Neural crest cell (in vitro differentiated cells): ENCODE measurements at places on chromosomes 1 and 21. TPM values are rescaled to one million over a fixed set of nuclear protein-coding genes. Genes with fewer than 3 reads are reported as not detected.

DNA sequence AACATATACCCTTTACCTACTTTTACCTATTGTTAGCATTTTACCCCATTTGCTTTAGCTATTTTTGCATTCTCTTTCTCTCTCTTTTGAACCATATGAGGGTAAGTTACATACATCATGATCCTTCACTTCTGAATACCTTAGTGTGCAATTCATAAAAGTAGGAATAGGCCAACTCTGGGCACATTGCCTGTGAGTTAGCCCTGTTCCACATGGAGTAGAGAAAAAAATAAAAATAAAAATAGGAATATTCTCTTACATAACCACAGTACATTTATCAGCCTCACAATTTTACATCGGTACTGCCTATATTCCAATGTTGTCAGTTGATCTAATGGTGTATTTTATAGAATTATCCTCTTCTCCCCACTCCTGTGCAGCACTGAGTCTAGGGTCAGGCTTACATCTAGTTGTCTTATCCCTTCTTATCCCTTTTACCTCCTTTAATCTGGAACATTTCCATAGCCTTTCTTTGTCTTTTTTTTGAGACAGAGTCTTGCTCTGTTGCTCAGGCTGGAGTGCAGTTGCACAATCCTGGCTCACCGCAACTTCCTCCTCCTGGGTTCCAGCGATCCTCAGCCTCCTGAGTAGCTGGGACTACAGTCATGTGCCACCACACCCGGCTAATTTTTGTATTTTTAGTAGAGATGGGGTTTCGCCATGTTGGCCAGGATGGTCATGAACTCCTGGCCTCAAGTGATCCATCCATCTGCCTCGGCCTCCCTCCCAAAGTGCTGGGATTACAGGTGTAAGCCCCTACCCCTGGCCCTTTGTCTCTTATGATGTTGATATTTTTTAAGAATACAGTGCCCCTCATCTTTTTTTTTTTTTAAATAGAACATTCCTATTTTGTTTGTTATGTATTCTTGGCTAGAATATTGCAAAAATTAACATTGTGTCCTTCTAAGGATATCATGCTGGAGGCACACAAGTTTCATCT is 11.1 kb upstream of the SLC30A1 start:
- DNase-seq, result no peak

DNA sequence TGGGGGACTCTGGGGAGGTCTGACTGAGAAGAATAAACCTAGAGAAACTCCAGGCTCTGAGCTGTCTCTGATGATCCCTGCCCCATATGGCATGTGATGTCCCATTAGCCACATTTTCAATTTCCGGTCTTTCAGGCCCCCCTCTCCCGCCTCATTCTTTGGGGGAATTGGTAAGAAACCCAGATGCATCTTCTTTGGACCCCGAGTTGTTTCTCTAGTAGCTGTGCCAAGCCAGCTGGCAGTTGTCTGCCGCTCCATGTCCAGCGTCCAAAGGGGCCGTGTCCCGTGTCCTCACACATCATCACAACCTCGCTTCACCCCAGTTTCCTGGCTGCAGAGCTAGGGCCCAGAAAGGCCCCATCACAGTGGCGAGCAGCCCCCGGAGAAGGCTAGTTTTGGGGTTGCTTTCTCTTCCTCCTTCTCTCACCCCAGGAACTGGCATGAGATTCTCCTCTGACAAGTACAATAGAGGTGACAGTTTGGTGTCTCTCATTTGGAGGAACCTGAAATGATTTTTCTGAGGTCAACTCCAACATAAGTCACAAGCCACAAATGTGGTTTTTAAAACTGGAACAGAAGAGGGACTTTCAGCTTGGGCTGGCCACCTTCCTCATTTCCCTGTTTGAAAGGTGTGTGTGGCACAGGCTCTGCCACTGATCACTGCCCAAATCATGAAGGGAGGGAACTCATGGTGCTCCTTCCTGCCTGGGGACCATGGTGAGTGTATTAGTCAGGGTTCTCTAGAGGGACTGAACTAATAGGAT is 6.4 kb upstream of the GPR157 start:
- DNase-seq, result no peak

- no peak for DNase-seq
Measured at GRCh38 chr1:157673008-157673407, 27.6 kb downstream of the FCRL3 start.

DNA sequence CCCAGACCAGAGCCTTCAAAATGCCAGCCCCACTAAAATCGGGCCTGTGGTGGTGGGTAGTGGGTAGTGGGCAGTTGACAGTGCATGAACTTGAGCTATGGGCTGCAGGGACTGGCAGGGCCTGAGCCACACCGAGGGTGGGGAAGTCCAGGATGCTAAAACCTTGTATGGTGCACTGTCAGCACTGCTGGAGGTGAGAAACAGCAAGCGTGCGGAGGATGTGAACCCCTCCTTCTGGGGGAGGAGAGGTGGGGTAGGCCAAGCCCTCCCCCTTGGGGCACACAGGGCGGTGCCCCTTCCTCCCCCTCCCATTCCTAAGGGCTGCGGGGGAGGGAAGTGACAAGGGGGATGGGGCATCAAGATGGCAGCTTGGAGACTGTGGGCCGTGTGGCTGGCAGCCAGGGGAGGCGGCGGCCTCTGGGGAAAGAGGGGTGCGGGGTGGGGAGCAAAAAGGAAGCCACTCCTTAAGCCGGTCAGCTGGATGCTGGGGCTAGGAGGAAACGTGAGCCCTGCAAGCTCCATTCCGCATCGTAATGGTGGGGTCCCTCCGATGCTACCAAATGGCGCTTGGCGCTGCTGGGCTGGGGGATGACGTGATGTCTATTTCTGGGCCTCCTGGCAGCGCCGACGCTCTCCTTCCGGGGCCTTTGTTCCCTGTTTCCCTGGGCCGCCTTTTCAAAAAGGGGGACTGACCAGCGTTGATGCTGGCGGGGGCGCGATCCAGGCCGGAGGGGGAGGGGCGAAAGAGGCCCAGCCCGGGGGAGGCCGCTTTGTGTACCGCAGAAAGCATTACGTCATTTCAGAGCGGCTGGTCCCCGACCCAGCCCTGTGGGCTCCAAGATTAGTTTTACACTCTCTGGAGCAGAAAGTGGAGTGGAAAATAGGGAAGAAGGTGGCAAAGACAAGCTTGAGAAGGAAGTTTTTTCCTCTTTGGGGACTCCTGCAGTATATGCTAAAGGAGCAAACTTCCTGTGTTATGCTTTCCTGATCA is 809 bp downstream of the SYT11 start:
- peak; percentile 50 for DNase-seq

GRCh38 chr1:99994496-99994895 is 24.7 kb downstream of the SLC35A3 start:
- no peak for DNase-seq

The IGSF3 gene
- 27.2 TPM in 2 replicates for total RNA-seq

GRCh38 chr1:41361495-41362356 is 492 bp downstream of the FOXO6 start:
- no peak for DNase-seq

The FABP3 gene
- total RNA-seq, result 13.6 and 14.0 TPM in 2 replicates

DNA sequence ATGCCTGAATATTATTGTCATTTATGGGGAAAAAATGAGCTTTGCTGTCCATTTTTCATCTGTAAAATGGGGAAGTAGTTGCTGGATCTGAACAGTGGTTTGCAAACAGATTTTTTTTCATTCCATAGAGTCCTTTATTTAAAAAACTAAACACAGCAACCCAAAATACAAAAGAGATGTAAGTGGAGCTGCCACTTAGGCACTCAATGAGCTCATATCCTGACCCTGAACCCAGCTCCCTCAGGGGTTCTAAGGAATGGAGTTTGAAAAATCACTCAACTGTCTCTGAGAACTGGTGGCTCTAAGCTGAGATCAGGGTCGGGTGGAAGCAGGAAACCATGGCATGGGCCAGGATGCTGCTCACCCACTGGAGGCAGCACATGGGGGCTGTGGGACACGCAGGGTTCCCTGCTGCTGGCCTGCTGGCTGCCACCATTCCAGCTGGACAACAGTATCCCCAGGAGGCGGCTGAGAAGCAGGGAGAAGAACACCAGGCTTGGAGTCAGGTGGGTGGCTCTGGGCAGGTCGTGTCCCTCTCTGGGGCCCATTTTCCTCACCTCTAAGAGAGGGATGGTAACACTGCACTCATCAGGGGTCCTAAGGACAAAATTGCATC is 9.6 kb upstream of the ECE1 start:
- DNase-seq, result no peak

- no peak for DNase-seq
Measured at GRCh38 chr1:162599451-162599850, 32.8 kb upstream of the DDR2 start.

The ADGRB2 gene
- total RNA-seq, result 17.8 and 18.8 TPM in 2 replicates

DNA sequence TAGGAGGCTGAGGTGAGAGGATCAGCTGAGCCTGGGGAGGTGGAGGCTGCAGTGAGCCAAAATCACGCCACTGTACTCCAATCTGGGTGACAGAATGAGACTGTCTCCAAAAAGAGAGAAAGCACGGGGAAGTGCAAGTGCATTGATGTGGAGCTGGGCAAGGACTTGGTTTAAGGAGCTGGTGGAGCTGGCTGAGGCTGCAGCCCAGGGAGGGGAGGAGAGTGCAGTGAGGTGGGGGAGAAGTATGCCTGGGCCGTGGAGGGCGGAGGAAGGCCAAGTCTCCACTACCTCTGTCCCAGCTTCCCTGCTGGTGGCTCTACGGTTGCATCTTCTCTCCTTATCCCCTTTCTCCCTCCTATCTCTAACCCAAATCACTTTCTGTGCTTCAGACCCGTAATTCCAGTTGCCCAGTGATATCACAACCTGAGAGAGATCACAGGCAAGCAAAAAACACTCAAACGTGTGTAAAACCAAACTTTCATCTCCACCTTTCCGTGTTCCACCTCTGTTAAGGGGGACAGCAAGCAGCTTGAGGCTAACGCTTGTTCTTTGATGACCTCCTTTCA is 11.1 kb downstream of the TOR3A start:
- DNase-seq, result no peak

DNA sequence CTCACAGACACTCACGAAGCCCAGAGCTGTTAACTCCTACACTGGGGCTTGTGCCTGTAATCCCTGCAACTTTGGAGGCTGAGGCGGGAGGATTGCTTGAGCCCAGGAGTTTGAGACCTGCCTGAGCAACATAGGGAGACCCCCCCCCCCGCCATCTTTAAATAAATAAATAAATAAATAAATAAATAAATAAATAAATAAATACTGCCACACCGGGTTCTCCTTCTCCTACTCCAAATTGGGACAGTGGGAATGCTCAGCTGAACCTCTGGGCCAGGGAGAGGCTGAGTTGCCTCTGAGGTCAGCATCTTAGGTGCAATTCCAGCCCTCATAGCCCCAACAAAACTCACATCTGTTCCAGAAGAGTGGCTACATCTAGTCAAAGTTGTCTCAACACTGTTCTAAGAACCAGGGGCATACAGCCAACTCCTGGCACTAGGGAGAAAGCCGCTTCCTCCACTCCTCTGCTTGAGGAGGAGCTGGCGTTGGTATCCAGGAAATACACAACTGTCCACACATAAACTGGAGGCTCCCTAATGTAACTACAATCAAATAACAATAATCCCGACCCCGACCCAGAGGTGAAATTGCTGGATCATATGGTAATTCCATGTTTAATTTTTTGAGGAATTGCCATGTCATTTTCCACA is 27.0 kb downstream of the C1orf216 start:
- no peak for DNase-seq

- no peak for DNase-seq
Measured at GRCh38 chr1:91476533-91477217, 24.0 kb upstream of the CDC7 start.

The ZNF670 gene
- total RNA-seq, result 12.2 and 13.2 TPM in 2 replicates

GRCh38 chr1:175449306-175449705 is 256.7 kb upstream of the KIAA0040 start:
- no peak for DNase-seq

GRCh38 chr1:34547046-34547674 is 207.7 kb upstream of the GJB5 start:
- peak; percentile 5 for DNase-seq

- DNase-seq, result no peak
Measured at GRCh38 chr1:185337246-185337645, 20.2 kb upstream of the IVNS1ABP start.

DNA sequence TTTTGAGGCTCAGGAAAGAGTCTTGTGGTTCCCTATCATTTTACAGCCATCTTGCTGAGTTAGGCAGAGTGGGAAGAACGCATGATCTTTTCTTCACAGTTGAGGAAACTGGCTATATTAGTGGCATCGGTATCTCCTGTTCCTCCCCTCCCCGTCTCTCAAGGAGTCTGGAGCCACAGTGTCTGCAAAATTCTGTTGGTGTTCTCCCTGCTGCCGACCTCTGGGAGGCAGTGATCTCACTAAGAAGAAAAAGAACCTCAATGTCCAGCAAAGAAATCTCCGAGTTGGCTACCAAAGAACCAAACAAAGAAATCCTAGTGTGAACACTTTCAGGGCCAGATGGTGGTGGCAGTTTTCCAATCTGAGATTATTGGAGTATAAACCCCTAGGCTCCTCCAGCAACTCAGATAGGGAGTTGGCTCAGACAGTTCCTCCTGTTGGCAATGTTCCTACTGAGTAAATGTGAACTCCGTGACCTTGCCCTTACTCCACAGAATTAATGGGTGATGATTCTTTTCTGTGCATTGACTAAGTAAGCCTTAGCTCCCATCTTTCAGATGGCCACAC is 41.2 kb downstream of the PRAMEF20 start:
- DNase-seq, result no peak
